ENCODE measurements at places on chromosomes 3 and 15. TPM values are rescaled to one million over a fixed set of nuclear protein-coding genes. Genes with fewer than 3 reads are reported as not detected.

DNA sequence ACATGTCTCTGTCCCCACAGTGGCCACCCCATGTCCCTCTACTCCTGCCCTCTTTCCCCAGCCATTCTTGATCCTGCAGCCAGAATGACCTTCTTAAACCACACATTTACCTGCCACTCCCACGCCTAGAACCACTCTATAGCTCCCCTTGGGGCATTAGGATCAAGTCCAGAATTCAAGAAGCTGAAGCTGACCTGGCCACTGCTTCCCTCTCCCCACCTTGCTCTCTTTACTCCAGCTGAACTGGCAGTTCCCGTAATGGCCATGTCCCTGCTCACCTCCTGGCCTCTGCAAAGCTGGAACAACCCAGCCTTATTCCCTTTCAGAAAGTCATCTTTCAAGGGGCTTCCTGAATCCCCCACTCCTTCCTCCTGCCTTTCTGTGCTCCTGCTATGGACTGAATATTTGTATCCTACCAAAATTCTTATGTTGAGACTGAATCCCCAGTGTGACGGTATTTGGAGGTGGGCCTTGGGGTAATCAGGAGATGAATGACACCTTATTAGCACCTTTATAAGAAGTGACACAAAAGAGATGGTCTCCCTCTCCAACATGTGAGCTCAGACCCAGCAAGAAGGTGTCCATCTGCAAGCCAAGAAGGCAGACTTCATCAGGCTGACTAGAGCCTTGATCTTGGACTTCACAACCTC lies 3.8 kb downstream of the CSRNP1 start:
- no peak for DNase-seq

GRCh38 chr3:45988362-45988761 lies 7.3 kb downstream of the FYCO1 start:
- no peak for DNase-seq

DNA sequence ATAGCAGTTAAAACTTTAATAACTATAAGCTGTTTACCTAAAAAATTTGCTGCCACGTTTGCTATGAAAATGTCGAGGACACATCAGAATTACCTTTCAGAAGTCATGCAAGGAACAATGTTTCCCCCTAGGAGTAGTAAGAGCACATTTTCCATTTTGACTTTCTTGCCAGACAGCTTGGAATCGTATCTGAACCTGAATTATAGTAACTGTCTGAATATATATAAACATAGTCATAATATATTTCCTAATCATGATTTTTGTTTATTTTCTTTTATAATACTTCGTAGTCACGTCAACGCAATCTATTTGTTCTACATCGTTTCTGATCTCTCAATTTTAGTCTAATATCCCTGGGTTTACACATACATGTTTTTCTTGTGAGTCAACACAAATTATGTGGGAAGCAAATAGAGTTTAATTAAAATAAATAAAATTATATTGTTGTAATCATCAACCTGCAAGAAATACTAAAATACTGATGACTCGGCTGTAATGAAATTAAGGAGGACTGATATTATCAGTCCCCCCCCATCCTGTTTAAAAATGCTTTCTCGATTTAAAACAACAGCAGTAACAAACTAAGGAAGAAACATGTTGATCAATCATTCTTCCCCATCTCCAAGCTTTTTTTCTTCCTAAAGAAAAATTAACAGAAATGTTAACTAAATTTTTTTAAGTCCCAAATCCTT lies 78.4 kb downstream of the MME start:
- DNase-seq, result no peak

DNA sequence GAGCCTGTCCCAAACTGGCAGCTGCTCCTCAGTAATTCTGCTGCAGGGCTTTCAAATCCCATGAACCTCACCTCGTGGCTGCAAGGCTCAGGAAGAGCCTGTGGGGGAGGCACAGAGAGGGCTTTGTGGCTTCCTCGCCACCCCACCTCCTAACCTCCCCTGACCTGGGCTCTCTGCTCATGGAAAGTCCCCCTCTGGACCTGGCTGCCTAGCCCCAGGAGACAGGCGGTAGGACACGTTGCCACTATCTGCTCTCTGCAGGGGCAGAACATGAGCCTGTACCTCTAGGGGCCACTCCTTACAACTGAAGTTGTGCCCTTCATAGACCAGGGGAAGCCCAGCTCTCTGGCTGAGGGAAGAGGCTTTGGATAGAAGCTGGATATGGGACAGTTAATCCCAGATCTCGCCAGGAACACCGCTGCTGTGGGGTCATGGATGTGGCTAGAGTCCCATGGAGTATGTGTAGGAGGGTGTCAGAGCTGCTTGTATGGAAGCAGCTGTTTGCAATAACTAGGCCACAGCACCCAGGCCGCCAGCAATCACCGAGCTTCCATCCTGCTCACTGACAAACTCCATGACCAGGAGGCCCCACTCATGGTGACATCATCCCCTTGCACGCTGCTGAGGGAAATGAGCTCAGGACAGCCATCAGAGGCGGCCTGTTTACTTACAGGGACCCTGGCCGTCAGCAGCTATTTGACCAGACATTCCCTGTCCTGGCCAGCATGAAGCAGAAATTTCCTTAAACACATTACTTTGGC lies 34.0 kb upstream of the CILP start:
- no peak for DNase-seq

DNA sequence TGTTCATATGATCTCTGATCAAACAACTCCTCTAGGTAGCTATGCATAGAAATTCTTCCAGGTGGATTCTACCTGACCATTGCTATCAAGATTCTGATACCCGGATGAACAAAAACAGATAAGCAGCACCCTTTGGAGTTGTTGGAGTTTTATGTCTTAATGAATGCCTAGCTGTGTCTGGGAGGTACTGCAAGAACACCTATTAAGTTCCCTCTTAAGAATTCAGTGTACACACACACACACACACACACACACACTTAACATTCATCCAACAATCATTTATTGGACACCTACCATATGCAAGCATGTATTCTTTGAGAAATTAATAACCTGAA lies 58.1 kb upstream of the FNDC3B start:
- DNase-seq, result no peak

- no peak for DNase-seq
Observed at GRCh38 chr15:77909182-77909940, 168.2 kb downstream of the TBC1D2B start.

The ARGFX gene
- not detected for total RNA-seq

- DNase-seq, result no peak
Observed at GRCh38 chr3:123660900-123661299, 76.0 kb upstream of the HACD2 start.

- peak; percentile 43 for DNase-seq
Observed at GRCh38 chr15:83446904-83447709, at the start of gene SH3GL3. Gene SH3GL3 (plus strand): TSS chr15:83447341. CDS start chr15:83447534, 193 bp downstream.

The ZBED2 gene
- not detected for total RNA-seq

DNA sequence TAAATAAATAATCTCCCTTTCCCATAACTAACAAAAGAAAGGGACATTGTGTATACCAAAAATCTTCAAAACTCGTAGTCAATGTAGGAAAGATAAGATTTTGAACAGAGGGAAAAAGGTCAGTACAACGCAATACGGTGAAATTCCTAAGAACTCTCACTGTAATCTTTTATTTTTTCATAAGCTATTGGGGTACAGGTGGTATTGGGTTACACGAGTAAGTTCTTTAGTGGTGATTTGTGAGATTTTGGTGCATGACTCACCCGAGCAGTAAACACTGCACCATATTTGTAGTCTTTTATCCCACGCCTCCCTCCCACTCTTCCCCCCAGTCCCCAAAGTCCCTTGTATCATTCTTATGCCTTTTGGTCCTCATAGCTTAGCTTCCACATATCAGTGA lies 718.0 kb downstream of the TBL1XR1 start:
- DNase-seq, result no peak

GRCh38 chr3:72614394-72615074 lies 233.7 kb downstream of the SHQ1 start:
- no peak for DNase-seq

DNA sequence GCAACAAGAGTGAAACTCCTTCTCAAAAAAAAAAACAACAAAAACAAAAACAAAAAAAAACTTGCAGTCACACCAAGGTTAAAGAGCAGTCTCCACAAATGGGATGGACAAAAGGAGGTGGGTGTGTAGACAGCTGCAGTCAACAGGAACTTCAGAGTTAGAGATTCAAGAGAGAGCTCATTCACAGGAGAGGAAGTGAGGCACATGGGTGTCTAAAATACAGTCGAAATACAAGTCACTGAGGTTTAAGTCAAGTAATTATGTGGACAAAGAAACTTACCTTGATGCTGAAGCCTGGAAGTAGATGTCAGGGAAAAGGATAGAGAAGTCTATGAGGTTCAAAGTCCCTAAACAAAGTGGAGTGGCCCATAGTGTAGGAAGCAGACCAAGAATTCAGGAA lies 14.8 kb downstream of the MRPS11 start:
- DNase-seq, result no peak

DNA sequence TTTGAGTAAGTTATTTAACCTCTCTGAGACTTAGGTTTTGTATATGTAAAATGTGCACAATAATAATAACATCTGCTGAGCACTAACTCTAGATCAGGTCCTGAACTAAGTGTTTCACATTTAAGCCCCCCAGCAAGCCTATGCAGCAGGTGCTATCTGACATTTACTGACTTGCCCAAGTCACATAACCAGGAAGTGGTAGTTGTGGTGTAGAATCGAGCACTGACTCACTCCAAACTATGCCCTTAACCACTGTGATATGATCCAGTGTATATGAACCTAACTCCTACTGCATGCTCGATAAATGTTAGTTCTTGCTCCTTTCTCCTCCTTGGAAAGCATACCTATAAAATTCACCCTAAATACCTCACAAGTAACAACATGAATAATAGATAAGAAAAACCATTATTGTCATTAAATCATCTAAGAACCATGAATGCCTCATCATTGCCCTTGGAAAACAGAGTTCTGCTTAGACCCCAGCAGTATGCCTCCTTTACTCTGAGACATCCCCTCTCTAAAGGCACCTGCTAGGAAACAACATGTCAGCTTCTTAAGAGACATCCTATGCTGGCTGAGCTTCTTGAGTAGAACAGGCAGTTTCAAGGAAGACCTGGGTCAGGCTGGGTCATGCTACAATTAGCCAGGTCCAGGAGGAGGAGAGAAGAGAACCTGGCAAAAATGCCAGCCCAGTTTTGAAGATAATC lies 3.0 kb upstream of the SHC4 start:
- DNase-seq, result no peak

GRCh38 chr3:15010664-15011063 lies 54.5 kb downstream of the MRPS25 start:
- no peak for DNase-seq

- DNase-seq, result no peak
Observed at GRCh38 chr3:29339016-29339833, 58.4 kb downstream of the RBMS3 start.

GRCh38 chr3:170277833-170278580 lies 55.8 kb downstream of the PRKCI start:
- no peak for DNase-seq

DNA sequence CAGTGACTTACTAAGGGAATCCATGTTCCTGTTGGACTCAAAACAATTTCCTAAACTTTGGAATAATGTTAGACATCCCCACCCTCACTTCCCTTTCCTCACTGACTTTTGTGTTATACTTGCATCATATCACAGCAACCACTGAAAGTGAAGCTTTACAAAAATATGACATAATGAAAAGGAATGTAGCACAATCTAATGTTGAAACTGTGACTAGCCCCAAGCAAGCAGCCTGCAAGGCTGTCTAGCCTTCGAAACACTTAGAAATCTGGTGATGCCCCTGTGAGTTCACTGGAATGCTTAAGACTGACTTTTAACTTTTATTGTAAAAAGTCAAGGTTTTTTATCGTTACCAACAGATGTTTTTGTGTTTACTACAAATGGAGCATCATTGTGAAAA lies 203.7 kb upstream of the ZNF385D start:
- no peak for DNase-seq

DNA sequence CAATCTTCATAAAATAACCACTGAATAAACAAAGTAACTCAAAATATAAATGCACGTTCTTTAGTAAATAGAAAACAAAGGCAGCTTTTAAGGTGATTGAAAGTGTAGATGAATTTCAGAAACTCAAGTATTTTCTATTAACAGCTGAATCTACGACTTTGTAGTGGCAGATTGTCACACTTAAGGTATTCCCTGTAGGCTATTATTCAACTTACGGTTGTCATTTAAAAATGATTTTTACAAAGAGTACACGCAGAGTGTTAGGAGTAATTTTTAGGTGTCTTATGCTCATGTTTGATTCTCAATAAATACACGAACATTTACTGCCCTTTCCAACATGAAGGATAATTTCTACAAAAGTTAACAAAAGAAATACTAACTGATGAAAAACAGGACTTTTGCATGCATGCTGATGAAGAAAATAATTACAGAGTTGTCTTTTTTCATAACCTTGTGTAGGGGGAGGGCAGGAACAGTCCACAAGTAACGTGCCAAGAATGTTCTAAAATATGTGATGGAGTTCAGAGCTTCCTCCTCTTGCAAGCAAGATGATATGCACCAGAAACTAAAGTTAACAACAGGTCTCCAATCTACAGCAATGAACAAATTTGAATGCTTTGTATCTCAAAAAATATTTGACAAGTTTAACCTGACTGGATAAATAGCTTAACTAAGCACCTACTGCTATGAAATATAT lies 16.7 kb downstream of the DCBLD2 start:
- DNase-seq, result no peak

- no peak for DNase-seq
Observed at GRCh38 chr3:15892311-15893227, 94.8 kb upstream of the ANKRD28 start.
